ENCODE measurements at places on chromosomes 7 and 10.

GRCh38 chr10:1733720-1734119, 3.6 kb downstream of the ADARB2 start:
- DNase-seq: no peak

DNA sequence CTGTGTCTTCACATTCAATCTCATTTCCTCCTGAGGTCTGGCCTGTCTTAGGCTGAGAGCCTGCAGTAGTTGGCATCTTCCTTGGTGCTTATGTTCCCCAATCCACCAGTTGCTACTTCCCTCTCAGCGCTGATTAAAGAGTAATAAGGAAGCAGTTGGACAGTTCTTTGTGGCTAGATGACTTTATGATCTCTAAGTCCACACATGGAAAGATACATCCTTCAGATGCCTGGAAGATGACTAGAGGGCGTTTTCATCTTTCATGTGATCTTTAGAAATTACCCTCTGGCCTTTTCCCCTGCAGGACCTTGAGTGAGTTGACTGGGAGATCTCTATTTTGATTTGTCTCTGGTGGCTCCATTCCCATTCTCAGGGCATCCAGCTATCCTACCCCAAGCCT, 204.5 kb downstream of the GRM3 start:
- DNase-seq: no peak

DNA sequence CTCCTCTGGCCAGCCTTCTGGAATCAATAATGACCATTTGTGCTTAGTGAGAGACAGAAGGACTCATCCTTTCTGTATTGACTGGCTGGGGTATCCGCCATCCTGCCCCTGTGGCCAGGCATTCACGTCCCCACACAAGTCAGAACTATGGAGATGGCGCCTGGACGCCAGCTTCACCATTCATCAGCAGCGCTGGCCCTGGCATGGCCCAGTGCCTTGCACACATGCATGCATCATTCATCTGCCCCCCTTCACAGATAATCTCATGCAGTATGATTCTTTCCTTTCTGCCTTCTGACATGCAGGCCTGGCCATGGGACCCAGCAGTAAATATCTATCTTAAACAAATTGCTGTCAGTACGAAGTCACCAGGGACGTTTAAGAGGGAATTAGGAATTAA, 114.8 kb upstream of the MKI67 start:
- DNase-seq: no peak

DNA sequence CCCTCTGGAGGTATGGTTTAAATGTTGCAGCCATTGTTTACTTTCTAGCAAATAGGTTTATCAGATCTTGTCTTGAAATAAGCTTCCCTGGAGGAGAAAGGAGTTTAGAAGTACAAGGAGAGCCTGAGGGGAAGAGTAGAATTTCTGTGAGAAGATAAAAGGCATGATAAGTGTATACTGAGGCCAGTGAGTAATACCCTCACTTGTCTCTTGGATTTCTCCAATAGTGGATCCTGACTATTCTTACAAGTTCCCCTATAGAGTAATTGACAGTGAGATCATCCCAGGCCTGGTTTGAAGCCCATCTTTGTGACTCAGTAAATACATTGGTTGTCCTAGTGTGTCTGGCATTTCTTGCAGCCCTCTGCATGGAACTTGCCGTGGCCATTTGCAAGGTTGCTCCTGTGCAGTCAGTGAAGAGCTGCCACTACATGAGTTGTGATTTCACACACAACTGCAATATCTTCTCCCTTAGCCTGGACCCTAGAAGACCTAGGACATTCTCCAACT, 41.6 kb downstream of the CHN2 start:
- DNase-seq: no peak

- no peak for DNase-seq
These were observed 90.5 kb upstream of the PHYHIPL start for GRCh38 chr10:59085711-59086502.

DNA sequence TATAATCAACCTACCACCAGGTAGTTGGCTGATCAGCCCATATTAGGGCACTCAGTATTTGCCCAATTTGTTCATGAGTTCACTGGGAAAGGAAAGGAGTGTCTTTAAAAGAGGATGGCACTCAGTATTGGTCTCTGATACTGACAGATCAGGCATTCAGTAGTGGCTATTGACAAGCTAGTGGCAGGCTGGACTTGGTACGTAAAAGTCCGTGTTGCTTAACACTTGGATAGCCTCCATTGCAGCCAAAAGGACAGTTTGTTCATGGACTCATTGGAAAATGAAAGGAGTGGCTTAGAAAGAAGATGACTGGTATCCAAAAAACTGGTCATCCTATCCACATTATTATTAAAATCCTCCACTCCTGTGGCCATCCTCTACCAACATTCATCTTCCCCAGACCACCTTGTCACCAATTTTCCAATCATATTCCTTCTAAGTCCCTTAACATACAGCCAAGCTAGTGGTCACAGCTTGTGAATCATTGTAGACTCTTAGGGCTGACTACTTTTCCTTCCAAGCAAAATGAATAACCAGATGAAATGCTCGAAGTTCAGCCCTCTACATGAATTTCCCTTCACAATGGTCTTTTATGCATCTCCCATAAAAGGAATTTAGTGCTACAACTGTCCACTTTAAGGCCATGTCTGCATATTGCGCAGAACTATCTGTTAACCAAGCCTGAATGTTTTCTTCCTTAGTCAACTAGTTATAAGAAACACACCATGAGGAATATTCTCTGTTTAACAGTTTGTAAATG, 78.6 kb upstream of the MAGI2 start:
- DNase-seq: no peak

DNA sequence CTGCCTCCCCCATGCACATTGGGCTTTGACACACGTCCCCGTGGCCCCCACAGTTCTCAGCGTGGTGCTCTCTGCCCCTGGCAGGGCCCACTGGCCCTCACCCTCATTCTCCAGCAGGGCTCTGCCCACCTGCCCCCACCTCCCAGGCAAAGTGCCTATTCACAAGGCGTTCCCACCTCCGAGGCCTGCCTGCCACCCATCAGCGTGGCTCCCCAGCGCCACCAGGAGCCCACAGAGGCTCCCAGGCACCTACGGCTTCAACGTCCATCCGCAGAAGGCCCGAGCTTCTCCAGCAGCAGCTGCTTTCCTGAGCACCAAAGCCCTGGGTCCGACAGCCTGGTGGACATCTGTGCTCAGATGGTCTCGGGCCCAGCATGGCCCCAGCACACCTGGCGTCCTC, 211.8 kb upstream of the PPP2R2D start:
- no peak for DNase-seq

GRCh38 chr10:5540891-5541290, 16.1 kb downstream of the CALML3 start:
- no peak for DNase-seq

DNA sequence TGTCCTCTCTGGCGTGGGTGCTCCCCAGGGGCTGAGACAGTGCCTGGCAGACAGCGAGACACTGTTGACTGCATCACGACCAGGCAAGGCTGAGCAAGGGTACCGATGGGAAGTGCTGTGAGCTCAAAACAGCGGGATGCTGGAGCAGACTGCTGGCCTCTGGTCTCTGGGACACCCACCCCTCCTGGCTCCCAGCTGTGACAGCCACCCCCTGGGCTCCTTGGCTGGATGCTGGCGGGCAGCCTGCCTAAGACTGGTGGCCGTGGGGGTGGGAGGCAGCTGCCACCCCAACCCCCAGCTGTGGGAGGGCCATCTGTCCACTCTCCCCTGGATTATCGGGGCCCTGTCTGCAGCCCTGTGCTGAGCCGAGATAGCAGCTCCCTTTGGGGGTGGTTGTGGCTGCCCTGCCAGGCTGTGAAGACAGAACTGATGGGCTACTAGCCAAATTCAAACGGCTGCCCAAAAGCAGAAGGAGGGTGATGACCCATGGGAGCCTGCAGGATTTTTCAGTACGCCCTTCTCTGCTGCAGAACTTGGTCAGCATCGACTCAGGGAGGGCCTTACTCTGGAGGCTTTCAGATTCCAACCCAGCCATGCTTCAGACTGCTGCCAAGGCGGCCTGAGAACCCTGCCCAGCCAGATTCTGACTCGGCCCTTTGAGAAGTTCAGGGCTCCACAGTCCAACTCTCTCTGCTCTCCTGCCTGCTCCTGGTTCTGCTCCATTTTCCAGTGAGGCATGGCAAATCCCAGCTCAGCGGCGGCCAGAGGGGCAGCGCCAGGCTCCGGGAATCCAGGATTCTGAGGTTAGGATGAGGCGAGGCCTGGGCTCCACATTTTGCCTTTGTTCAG, 125.3 kb downstream of the NEURL1 start:
- DNase-seq: no peak

DNA sequence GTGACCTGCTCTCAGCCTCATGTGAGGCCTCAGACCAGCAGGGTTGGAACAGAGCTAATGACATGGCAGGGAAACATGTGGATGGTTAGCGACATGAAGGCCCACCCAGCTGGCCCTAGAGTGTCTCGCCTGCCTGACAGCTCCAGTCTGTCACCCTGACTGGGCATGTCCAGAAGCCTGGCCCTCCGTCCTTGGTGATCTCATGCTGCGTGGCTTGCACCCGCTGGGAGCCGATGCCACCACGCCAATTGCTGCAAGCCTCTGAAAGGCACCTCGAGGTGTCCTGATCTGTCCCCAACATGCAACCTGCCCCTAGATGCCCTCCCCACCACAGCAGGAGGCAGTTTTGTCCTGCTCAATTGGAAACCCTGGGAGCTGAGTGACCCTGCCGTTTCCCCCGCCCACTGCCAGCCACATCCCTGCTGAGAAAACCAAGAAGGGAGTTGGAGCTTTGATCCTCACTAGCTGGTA, 27.8 kb upstream of the RET start:
- no peak for DNase-seq

DNA sequence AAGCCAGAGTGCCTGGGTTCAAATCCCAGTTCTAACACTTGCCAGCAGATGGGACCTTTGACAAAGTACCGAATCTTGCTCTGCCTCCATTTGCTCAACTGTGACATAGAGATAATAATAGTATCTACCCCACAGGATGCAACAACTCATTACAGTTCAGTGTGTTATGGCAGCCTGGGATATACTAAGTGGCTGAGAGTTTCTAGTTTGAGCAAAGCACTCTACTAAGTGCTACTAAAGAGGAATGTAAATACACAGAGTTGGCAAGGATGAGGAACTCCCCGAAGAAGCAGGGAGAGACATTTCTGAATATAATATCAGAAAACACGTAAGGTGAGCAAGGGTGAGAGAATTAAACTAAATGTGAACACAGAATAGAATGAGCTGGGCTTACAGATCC, 243.2 kb downstream of the ARHGAP21 start:
- DNase-seq: no peak

- DNase-seq: no peak
These were observed 17.0 kb downstream of the ATE1 start for GRCh38 chr10:121910673-121911420.

GRCh38 chr7:70698219-70698832, 433.6 kb upstream of the GALNT17 start:
- no peak for DNase-seq

DNA sequence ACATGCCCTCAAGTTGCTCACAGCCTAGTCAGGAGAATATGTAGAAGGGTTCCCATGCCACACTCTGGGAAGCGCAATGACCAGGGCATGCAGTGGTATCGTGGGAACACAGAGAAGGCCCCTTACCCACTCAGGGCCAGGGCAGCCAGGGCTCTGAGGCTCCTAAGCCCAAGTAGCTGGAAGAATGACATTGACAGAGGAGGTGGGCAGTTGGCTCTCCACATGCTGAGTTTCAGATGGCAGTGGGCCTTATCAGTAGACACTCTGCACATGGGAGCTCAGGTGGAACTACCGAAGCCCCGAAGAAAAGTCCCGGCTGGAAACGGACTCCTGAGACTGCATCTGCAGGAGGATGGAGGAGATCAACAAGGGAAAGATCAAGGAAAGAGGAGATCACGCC, 15.7 kb upstream of the SVOPL start:
- no peak for DNase-seq

DNA sequence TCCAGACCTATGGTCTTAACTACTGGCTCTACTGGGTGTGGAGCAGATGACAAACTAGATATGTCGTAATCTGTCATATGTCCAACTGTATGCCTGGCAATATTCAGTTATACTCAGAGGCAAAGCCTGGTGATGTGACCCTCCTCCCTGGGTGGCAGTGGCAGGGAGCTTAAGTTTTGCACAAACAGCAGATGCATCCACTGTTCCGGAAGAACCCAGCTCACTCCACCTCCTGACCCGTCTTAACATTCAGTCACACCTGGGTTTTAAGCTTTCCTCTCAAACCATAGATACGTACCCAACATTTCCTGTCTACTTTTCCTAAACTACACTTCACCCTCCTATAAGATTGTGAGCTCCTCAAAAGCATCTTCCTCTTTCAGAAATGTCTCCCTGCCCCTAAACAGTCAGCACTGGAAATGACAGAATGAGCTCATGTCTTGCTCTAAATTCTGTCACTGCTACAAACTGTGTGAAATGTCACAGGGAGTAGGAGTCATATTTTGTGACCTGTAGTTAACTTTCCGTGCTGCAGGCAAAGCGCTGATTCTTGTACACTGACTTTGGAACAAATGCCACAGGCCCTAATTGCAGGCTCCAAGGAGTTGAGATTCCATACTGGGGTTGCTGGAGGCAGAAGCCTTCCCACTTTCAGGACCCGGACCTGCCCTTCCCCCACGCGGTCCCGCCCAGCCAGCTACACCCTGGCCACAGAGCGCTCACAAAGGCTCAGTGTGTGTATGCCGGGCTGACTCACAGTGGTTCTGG, 23.9 kb downstream of the SCD start:
- peak; percentile 28 for DNase-seq

DNA sequence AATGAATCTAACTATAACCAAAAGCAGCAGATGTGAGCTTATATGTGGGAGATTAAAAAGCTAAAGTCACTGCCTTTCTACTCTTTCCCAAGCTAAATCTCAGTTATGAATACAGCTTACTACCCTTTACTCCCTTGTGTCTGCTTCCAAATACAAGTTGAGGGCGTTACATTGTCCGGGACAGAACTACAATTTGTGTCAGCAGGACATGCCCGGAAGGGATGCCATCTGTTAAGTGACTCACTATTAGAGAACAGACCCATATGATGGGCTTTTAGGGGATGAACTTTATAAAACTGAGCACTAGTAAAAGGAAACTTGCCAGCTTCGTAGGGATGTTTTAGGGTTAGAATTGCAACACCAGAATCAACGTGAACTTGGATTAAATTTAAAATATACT, 299.7 kb upstream of the CSTF2T start:
- DNase-seq: no peak

- DNase-seq: no peak
These were observed 53.5 kb downstream of the SEPTIN7 start for GRCh38 chr7:35854311-35854710.

DNA sequence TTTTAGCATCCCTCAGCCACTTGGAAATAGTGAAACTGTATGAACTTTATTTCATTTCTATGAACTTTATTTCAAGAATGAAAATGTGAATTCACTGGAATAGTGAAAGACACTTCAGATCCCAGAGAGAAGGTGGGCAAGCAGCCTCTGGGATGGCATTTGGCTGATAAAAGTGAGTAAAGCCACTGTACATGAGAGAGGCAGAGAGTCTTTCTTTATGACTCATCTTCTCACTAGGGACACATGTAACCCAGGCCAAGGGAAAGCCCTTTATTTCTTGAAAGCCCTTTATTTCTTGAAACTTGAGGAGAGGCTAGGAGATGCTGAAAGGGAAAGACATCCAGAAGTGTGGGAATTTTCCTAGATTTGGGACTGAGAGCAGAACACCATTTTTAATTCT, 148.9 kb upstream of the SMIM30 start:
- DNase-seq: no peak
